Epithelial cell of prostate (primary cell): ENCODE measurements at places on chromosomes 7 and 10.

- no peak for DNase-seq
Measured at GRCh38 chr7:117405519-117405918, 21.8 kb downstream of the ASZ1 start.

DNA sequence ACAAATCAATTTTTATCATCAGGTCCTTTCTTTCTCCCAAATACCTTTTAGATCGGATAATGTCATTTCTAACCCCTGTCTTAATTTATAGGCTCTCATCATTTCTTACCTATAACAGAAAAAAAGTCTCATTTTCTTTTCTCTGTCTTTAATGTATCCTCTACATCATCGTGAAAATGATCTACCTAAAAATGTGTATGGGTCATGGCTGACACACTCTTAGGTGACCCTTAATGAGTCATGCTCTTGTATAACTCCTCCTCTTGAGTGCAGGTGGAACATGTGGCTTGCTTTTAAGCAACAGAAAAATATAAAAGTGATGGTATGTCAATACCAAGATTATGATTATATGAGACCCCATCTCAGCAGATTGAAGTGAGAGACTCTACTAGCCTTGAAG lies 139.4 kb downstream of the SEMA3C start:
- no peak for DNase-seq

GRCh38 chr10:21095073-21095472 lies 198.0 kb upstream of the NEBL start:
- no peak for DNase-seq

DNA sequence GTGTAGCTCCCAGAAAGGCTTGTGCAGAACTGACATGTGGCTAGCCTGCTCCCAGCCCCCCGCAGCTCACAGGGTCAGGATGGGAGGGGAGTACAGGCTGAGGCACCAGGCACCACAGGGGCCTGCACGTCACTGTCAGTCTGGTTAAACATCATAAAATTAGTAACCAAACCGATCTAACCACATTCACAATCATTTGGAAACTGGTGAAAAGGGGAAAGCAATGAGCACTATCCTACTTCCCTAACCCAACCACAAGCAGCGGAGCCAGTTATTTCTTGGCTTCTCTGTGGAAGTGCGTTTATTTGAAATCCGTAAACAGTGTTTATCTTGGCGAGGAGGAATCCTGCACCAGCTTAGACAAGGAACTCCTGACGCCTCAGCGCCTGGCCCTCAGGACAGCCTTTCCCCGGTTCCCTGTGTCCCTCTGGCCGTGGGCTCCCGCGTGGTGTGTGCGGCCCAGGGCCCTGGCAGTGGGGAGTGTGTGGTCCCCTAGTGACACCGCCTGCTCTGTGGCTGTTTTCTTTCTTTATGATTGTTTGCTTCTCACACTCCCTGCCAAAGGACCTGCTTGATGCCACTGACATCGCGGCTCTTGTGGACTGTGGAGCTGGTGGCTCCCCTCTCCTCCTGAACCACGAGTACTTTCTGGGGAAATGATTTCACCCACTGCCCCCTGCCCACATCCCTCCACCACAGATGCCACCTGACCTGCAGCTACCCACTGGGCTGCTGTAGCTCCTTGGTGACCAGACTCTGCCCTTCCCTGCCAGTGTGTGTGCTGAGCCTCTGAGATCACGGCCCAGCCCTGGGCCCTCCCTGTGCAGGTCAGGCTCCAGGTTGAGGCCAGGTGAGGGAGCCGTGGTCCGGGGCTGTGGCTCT lies 38.0 kb downstream of the INPP5A start:
- DNase-seq: peak; percentile 36

DNA sequence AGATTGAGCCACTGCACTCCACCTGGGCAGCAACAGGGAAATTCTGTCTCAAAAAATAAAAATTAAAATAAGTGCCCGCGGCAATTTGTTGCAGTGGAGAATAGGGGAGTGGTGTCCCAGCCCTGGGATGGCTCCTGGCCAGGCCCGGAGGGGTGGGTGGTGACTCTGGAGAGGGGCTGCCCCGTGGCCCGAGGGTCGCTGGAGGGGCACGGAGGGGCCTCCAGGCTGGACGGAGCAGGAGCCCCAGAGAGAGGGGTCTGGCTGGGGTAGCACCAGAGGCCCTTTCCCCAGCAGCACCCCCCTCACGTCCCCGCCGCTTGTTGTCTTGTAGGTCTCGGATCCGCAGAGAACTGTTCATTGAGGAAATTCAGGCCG lies 38.6 kb upstream of the SH2B2 start:
- no peak for DNase-seq

DNA sequence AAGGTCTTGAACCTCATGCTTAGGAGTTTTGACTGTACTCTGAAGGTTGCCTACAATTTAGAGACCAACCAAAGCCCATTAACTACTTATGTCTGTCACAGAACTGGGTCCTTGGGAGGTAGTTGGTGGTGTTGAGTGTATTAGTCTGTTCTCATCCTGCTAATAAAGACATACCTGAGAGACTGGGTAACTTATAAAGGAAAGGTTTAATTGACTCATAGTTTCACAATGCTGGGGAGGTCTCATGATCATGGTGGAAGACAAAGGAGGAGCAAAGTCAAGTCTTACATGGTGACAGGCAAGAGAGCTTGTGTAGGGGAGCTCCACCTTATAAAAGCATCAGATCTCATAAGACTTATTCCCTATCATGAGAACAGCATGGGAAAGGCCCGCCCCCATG lies 319.6 kb upstream of the ZMIZ1 start:
- DNase-seq: no peak

DNA sequence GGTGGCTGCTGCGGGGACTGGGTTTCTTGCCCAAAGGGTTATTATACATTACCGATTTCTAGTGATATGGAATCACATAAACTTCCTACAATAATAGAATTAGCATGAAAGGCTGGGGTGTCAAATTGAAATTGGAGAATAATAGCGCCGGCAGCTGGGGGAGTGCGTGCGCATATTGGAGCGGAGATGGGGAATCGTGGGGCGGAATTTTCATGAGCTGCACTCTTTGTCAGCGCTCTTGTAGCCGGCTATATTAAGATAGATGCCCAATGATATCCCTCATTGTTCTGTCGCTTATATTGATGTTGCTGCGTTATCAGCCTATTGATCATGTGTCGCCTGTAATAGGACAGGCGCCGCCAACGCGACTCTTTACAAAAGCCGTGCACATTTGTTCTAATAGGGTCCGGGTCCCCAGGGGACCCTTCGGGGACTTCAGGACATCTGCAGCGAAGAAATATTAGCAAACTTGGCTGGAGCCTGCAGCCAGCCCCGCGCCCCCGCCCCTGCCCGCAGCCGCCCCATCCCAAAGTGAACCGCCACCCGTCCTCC lies 5.1 kb downstream of the UNCX start:
- DNase-seq: no peak

- no peak for DNase-seq
Measured at GRCh38 chr7:124536156-124536762, 229.3 kb downstream of the GPR37 start.

DNA sequence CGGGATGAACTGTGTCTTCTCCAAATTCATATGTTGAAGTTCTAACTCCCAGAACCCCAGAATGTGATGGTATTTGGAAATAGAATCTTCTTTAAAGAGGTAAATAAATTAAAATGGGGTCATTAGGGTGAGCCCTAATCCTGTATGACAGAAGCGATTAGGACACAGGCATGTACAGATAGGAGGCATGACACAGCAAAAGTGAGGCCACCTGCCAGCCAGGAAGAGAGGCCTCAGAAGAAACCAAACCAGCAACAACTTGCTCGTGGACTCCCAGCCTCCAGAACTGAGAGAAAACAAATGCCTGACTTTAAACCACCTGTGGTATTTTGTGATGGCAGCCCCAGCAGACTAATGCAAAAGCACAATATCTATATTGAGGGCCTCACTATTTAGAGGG lies 214.3 kb downstream of the NEBL start:
- DNase-seq: no peak

GRCh38 chr10:59901470-59901869 lies 4.9 kb downstream of the CCDC6 start:
- no peak for DNase-seq

DNA sequence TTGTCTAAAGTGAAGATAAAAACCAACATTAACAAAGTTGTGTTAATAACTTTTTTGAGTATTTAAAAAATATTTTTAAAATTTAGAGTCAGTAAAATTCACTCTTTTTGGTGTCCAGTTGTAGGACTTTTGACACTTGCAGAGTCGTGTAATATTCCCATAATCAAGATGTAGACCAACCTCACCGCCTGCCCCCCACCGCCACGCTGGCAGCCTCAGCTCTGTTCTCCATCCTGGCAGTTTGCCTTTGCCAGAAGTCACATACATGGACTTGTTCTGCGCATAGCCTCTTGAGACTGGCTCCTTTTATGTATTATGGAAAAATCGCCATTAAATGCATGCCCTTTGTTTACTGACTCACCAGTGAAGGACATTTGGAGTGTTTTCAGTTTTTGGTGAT lies 27.3 kb upstream of the SYCE1 start:
- DNase-seq: no peak

GRCh38 chr7:71171476-71171875 lies 39.5 kb downstream of the GALNT17 start:
- DNase-seq: no peak

GRCh38 chr10:109027534-109028185 lies 895.7 kb downstream of the XPNPEP1 start:
- DNase-seq: no peak

GRCh38 chr7:81624021-81624592 lies 145.7 kb downstream of the HGF start:
- DNase-seq: no peak

GRCh38 chr10:119303886-119304285 lies 96.5 kb downstream of the GRK5 start:
- DNase-seq: peak; percentile 44

DNA sequence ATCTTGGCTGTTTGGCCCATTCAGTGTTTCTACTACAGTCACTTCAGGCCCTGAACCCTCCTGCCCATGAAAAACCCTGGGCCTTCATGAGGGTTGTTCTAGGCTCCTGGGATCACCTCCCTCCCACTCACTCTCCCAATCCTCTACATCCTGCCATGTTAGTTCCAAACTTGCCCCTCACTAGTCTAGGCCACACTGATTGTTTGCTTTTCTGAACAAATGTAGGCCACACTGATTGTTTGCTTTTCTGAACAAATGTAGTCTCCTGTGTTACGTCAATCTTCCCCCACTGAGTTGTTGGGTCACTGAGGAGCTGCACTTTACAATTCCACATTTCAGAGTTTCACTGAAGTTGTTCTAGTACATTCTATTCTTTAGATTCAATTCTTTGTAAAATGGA lies 5.3 kb upstream of the ALDH18A1 start:
- no peak for DNase-seq

GRCh38 chr10:129796710-129797420 lies 167.2 kb downstream of the EBF3 start:
- DNase-seq: no peak

GRCh38 chr7:131042269-131043160 lies 285.2 kb upstream of the MKLN1 start:
- DNase-seq: no peak

DNA sequence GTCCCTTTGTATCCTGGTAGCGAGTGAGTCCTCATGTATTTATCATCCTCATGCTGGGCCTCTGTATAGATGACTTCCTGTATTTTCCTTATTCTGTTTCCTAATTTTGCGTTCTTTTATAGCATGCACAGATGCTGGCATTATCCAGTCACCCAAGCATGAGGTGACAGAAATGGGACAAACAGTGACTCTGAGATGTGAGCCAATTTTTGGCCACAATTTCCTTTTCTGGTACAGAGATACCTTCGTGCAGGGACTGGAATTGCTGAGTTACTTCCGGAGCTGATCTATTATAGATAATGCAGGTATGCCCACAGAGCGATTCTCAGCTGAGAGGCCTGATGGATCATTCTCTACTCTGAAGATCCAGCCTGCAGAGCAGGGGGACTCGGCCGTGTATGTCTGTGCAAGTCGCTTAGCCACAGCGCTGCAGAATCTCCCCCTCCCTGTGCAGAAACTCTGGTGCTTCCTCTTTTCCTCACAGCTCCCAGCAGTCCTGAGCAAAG lies 183.1 kb upstream of the PRSS58 start:
- no peak for DNase-seq

GRCh38 chr10:23897267-23897666 lies 311.7 kb upstream of the KIAA1217 start:
- DNase-seq: no peak

GRCh38 chr10:103475437-103475836 lies 3.6 kb downstream of the CALHM3 start:
- DNase-seq: no peak

DNA sequence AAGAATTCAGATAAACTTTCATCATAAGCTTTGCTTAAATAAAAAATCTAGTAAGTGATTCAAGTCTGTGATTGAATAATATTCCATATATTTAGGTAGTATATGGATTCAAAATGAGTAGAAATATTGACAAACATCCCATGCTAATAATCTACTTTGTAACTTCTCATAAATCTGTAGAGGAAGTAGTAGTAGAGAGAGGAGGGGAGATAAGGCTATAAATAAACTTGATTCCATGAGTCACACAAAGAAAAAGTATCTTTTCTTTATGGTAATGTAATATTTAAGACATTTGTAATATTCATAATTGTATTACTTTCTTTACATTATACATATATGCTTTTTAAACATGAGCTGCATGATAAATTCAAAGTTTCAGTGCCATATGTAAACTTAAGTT lies 25.6 kb upstream of the CD36 start:
- DNase-seq: no peak

- no peak for DNase-seq
Measured at GRCh38 chr10:113897693-113898618, 43.5 kb downstream of the NHLRC2 start.
